NCI-H2081 (cell line): ENCODE measurements at places on chromosomes 16 and 17.

- DNase-seq: no peak
These were observed 133.5 kb downstream of the BRIP1 start for GRCh38 chr17:61729690-61730268.

DNA sequence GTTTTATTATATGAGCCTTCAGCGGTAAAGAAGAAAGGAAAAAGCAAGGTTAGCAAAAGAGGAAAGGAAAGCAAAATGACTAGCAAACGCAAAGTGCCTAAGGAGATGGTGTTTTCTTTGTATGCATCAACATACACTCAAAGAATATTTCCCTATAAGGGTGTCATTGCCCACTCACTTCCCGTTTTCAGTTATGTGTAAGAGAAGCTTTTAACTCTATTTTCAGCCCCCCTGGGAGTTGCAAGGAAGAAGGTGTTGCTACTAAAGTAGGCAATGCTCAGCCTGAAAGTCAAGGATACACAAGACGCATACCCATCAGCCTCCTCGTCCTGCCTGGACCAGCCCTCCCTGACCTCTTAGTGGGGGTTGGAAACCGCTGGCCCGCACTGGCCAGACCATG lies 267.7 kb upstream of the ZFHX3 start:
- no peak for DNase-seq

GRCh38 chr16:56413381-56413780 lies 12.0 kb downstream of the AMFR start:
- DNase-seq: no peak

DNA sequence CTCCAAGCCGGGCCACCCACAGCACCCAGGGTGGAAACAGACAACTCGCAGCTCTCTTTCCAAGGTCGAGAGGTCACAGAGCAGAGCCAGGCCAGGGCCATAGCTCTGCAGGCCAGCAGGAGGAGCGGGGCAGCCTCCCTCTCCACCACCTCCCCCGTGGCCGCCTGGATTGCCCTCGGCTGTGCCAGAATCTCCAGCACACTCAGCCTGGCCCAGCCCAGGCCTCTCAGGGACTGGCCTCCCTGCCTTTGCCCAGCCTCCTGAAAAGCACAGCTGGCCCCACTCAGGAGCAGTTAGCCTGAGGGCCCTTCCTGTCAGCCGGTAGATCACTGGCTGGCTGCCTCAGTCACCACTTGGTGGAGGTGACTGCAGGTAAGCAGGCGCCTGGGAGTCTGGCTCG lies 85.8 kb upstream of the SEC14L1 start:
- DNase-seq: peak; percentile 72

DNA sequence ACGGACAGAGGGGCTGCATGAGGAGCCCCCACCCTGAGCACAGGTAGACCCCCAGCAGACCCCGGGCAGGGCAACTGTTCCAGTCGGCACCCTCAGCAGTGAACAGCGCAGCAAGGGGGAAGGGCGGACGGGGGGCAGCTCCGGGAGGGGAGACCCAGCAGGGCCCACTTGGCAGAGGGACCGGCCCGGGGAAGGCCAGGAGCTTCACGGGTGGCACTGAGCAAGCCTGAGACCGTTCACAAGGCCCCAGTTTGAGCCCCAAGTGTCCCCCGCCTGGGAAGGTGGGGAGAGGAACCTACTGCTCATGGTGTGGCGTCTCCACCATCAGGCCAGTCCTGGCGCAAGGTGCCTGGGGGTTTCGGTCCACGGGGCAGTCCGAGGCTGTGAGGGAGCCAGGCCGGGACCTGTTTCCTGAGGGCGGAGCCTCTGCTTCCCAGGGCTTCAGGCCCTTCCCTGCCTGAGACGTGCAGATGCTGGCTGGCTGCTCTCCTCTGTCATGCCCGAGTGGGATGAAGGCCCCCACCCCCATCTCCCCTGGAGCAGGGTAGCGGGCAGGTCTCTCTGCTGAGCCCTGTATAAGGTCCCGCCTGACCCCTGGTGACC lies 54.4 kb upstream of the GNG13 start:
- DNase-seq: no peak

GRCh38 chr16:57325458-57325857 lies 33.1 kb upstream of the CCL22 start:
- DNase-seq: no peak

GRCh38 chr17:47423406-47424295 lies 99.9 kb downstream of the EFCAB13 start:
- no peak for DNase-seq

- DNase-seq: no peak
These were observed 12.0 kb downstream of the FAM83G start for GRCh38 chr17:18992454-18993130.

- DNase-seq: no peak
These were observed 109.5 kb downstream of the CA10 start for GRCh38 chr17:52049051-52049450.

DNA sequence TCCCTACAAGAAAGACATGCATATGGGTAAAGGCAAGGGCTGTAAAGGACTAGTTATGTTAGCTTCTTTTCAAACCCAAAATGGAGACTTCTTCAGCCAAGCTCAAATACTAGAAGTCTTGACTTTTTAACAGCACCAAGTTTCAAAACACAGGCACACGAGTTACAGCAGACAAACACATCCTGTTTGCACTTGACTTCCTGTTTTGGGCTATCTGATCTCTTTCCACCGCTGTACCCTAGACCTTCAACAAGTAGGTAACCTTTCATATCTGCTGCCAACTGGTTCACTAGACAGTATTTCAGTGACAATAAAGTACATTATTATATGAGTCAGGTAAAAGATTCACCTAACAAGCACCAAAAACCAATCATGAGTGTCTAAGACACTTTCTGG lies 12.3 kb downstream of the RFFL start:
- no peak for DNase-seq

GRCh38 chr17:66018786-66019185 lies 173.1 kb downstream of the CEP112 start:
- DNase-seq: peak; percentile 48

DNA sequence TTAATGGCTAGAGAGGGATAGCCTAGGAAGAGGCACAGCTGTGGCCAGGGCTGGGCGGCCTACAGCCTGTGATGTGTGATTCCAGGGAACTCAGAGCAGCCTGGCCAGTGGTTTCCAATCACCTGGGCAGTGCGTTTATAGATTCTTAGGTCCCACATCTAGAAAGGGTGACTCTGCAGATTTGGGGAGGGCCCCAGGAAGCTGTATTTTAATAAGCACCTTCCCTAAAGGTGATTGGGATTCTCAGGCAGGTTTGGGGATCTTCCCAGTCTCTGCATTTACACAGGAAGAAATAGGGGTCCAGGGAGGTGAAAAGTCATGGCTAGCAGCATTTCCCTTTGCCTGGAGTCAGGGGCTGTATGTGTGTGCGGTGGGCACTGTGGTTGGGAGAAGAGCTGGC lies 9.5 kb downstream of the SPNS2 start:
- DNase-seq: no peak

- no peak for DNase-seq
These were observed 632 bp downstream of the SLC9A5 start for GRCh38 chr16:67249178-67250044.

DNA sequence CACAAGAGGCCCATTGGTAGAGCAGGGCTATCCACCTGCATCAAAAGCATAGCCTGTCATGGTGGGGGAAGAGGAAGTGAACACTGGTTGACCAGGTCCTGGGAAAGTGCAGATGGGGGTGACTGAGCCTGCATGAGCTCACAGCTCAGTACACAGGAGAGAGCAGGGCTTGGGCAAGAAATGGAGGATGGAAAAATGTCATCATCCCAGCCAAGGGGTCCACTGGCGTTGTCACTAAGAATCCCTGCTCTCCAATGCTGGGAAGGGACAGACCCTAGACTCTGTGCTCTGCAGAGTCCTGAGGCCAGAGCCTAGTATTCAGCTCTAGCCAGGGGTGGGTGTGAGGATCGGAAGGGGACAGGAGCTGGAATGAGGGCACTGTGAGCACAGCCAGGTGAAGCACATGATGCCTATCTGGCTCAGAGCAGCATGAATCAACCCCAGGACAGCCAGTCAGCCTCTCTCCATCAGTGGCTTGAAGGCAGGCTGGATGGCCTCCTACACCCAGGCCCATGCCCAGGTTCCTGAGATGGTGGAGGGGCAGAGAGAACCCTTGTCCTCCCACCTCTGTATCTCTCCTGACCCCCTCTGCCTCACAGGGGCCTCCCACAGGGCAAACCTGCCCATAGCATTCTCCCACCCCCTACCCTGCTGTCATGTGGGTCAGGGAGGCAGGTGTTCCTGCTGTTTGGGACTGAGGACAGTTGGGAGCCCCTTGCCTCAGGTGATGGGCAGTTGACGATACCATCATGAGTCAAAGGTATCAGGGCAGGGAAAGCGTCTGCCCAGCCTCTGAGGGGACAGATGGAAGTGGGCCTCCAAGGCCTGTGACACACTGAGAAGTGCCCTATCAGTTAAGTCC lies 13.8 kb upstream of the CTCF start:
- no peak for DNase-seq

- peak; percentile 50 for DNase-seq
These were observed 22.6 kb downstream of the GJD3 start for GRCh38 chr17:40341808-40342503.

DNA sequence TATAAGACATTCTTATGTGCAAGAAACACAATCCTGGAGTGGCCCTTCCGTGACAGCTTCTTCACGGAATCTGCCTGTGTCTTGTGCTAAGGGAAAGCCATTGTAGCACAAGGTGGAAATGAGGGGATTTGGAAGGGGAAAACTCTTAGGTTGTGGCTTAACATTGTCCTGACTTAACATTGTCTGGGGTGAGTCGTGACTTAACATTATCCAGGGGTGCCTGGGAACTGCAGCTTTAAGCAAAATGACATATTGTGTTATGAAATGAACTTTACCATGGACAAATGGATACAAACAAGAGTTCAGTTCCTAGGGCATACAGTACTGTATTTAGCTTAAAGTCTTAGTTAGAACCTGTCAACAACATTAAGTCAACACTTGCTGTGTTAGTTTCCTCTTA lies 323.9 kb downstream of the CPPED1 start:
- DNase-seq: no peak
